Fibroblast of mammary gland (primary cell): ENCODE measurements at places on chromosomes 16 and 17.

GRCh38 chr17:82305727-82306300 is 11.6 kb downstream of the CD7 start:
- DNase-seq, result no peak

- DNase-seq, result peak; percentile 90
These were observed 28.7 kb upstream of the MILR1 start for GRCh38 chr17:64420143-64420670.

DNA sequence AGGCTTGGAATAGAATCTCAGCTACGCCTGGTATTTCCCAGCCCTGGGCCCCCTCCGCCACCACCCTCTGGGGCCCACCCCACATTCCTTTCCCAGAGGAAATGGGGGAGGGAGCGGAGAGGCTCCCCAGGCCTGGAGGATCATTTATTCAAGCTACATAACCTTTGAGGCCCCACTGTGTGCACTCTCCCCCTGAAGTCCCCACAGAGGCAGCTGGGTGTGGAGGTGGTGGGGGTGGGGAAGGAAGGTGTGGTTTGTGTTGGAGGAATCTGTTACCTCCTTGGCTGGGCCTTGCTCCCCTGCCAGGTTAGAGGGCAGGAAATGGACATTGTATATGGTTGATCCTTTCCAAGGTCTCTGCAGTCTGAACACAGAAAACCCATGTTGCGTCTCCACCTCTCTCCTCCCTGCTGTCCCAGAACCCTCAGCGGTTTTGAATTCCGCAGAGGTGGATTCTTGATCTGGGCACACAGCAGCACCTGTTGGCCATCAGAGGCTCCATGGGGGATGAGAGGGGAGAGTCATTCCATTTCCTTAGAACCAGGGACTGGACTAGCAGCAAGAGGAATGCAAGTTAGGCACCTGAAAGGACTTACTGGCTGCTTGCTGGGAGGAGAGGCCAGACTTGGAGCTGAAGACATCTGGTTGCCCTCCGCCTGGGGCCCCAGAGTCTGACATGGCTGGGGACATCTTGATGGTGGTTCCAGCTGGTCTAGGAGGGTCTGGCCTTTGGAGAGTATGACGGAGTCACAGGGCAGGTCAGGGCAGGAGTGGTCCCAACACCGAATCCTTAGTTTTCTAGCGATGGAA is 23.0 kb downstream of the ARHGAP23 start:
- no peak for DNase-seq

GRCh38 chr16:10120953-10121352 is 61.3 kb downstream of the GRIN2A start:
- DNase-seq, result no peak

DNA sequence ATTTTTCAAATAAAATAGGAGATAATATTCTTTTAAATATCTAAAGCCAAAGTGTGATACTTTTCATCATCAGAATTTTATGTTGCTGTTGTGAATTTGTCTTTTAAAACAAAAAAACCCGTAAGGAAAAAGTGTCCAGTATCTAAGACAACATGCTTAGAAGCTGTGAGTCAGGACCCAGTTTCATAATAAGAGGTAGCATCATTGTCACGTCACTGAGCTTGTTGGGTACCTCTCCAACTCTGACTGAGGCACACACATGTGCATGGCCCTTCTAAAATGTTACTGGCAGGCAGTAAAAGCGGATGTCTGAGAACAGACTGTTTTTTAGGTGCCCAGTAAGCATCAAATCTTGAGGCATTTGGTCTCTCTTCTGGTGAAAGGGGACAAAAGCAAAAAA is 2.5 kb downstream of the CIAPIN1 start:
- peak; percentile 89 for DNase-seq

GRCh38 chr17:3995067-3995466 is 30.8 kb upstream of the ATP2A3 start:
- no peak for DNase-seq

DNA sequence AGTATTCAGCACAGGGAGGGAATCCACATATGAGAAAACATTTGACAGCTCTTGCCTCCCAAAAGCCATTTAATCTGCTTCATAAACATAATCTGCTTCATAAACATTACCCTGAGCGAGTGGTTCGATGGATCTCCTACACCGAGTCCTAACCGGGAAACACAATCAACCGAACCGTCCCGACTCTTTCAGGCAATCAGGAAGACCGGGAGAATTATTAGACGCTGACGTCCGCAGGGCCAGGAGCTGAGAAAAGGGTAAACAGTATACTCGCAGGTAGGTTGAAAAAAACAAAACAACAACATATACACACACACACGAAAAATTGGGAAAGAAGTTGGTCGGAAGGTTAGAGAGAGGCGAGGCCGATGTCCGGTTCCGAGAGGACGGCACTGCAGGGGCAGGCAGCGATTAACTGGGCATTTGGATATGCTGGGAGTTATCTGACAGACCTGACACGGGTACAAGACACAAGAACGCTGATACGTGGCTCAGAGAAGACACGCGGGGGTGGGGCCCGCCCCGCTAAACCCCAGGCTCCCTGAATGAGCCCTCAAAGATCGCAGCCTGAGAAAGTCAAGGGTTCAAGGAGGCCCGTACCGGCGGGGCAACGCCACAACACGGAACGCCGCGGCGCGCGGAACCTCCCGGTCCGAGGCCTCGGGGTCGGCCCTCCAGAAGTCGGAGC is 585 bp downstream of the AP1G1 start:
- DNase-seq, result peak; percentile 34

DNA sequence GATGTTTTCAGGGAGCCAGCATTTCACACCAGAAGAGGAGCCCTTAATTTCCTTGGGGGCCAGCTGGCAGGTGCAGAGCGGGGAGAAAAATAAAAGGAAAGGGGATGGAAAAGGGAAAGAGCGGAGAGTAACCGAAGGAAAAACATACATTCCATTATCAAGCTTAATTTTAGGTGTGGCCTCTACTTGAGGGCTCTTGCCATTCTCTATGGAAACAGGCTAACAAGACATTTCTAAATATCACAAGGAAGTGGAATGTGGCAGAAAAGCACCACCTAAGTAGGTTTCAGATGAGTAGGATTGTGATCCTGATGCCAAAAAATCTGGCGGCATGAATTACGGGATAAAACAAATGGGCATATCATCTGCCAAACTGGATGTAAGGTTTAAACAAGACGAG is 970 bp upstream of the DYNC1LI2 start:
- DNase-seq, result no peak

GRCh38 chr17:59108400-59109102 is 1.9 kb upstream of the TRIM37 start:
- peak; percentile 2 for DNase-seq

- DNase-seq, result no peak
These were observed 260.2 kb upstream of the N4BP1 start for GRCh38 chr16:48870141-48870540.

DNA sequence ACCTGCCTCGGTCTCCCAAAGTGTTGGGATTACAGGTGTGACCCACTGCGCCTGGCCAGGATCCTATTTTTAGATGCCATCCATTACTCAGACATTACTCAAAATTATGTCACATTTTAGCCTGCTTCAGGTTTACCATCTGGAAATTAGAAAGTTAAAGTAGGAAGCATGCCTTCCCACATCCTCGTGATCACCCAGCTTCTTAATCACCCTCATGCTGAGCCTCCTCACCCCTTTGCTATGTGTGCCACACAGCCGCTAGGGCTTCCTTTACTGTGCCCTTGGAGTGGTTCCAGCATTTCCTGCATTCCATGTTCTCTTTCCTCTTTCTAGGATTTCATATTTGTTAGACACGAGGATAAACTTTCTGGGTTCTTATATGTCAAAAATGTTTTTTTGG is 9.3 kb downstream of the ADORA2B start:
- peak; percentile 84 for DNase-seq

- DNase-seq, result no peak
These were observed 35.4 kb downstream of the TMEM114 start for GRCh38 chr16:8554881-8555280.

DNA sequence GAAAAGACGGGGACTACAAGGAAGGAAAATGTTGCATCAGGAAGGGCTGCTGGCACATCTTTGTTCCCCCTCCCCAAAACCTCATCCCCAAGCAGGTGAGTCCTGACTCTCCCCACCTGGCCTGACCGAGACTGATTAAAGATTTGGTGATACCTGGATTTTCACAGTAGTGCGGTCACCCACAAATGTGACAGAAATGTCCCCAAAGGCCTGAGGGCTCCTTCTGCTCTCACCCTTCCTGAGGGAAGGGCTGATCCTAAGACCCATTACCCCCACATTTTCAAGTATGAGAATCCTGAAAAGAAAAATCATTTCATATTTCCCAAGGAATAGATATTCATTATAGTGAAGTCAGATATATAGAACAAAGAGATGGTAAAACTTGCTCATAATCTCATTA is 28.8 kb downstream of the TBC1D3B start:
- DNase-seq, result no peak

DNA sequence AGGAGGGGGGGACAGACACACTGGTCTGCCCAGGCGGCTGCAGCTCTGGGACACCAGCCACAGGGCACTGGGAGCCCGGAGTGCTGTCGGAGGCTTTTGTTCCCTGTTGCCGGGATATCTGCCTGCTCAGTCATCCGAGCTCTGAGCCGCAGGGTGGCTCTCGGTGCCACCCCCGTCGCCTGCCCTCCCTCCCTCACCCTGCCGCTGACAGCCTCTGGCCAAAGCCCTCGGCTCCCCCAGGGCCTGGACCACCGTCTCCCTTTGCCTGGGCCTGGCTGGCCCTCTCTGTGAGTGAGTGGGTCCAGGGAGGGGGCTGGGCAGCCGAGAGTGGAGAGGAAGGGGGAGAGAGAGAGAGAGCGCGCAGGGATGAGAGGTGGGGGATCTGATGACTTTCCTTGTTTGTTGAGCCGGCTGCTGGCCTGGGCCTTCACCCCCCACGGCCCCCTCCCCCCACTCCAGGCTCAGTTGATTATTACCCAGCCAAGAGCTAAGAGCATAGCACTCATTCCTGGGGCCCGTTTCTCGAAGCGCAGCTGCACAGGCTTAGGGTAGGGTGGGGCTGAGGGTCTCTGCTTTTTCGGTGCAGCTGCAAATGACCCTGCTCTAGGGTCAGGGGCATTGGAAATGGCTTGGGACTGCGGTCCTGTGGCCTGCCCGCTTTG is 2.7 kb downstream of the FOXJ1 start:
- DNase-seq, result no peak

DNA sequence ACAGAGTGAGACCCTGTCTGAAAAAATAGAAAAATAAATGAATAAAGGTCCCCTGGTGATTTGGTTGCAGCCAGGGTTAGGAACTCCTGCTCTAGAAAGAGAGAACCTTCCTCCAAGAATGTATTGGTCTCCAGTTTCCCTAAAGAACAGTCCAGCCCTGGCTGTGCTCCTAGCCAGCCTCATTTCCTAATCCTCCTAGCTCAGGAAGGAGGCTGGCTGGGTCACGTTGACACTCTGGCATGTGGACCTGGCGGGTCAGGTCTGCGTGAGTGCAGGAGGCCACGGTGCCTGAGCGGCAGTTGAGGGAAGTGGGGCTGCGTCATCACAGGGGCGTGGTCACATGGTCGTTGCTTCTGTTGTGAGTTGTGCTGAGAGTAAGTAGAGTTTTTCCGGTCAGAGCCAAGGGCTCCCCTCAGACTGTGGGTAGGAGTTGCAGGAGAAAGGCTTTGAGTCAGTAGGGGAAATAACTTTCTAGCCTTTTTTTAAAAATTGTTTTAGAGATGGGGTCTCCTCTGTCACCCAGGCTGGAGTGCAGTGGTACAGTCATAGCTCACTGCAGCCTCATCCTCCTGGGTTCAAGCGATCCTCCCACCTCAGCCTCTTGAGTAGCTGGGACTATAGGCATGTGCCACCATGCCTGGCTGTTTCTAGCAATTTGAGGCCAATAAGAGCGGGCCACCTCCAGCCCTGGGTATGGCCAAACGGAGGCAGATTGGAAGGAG is 194.0 kb upstream of the CIBAR2 start:
- peak; percentile 85 for DNase-seq

GRCh38 chr17:50348522-50349242 is 2.8 kb downstream of the XYLT2 start:
- peak; percentile 44 for DNase-seq

DNA sequence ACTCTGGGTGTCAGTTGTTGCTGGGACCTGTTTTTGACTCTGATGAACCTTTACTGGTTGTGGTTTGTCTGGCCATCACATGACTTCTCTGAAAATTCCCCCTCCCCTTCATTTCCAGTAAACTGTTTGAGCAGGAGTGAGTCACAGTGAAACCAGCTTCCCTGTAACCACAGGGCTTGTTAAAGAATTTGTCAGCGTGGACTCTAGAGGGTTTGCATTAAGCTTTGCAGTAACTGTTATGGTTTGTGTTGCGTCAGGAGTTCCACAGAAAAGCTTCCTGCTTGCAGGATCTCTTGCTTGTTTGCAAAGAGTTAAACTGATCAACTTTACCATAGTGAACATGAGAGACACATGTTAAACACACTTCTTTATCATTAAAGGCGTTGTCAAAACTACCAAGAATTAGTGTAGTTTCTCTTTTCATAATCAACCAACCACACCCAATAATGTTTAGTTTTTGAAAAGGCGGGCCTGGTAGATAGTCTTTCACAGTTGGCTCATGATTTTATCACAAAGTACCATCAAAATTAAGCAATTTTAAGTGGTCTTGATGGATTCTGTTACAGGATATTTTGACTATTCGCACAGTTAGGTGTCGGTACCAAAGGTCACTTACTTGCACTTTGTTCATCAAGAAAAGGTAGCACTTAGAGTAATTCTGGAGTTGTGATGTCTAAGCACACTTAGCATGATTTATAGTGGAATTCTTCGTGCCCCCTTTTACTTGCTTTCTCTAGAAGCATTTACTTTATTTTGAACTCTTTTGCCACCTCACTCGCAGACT is 79.3 kb downstream of the VMP1 start:
- DNase-seq, result peak; percentile 100

- peak; percentile 53 for DNase-seq
These were observed 54.5 kb upstream of the MRC2 start for GRCh38 chr17:62572888-62573401.

- no peak for DNase-seq
These were observed 238.7 kb upstream of the TBX2 start for GRCh38 chr17:61160789-61161445.

- DNase-seq, result no peak
These were observed 247.2 kb downstream of the NTN1 start for GRCh38 chr17:9268546-9268945.

GRCh38 chr17:8941520-8941919 is 24.0 kb downstream of the PIK3R5 start:
- DNase-seq, result no peak

GRCh38 chr17:16584273-16584995 is 15.4 kb upstream of the ZNF287 start:
- peak; percentile 87 for DNase-seq

DNA sequence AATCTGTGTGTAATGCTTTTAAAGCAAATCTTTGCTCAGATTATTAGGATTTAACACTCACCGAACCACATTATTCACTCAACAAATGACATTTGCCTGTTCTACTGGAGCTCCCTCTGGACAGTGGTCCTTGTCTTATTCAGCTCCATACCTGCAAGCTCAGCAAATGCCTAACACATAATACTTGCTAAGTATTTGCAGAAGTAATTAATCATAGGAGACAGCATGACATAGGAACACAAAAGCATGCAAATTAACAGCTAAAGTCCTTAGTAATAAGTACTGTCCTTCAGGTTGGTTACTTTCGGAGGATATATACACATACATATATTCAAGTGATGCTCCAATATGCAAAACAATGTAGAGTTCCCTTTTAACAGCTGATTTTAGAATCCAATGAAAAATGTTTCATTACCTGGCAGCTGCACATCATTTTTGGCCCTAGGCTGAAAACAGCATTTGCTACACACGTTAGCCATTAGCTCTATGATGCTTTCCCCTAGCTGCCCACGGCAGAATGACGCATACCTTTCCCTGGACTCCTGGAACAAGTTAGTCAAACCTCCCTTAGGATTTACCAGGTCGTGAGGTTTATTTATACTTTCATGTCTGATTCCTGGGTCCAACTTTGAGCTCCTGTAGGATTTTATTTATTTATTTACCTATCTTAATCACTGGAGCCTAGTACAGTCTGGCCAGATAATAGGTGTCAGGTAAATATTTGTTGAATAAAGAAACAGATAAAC is 8.6 kb downstream of the BRD7 start:
- DNase-seq, result peak; percentile 95
